ENCODE measurements at places on chromosomes 12 and 14.

DNA sequence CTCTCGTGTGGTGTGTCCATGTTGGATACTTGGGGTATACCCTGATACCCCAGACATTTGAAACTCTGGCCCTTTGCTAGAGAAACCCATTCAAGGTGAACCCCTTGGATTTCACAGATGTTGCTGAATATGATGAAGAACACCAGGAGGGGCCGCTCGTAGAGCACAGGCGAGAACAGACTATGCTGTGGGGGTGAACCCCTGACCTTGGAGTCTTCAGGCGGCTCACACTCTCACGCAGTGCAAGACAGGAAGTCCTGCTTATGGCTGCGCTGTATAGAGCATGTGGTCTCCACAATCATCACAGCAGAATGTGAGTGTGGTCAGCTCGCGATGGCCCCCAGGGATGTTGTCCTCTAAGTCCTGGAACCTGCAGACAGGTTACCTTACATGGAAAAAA lies 60.4 kb downstream of the SLC15A4 start:
- DNase-seq, result no peak

- DNase-seq, result no peak
Measured at GRCh38 chr14:22410497-22410896, 178.5 kb downstream of the DAD1 start.

DNA sequence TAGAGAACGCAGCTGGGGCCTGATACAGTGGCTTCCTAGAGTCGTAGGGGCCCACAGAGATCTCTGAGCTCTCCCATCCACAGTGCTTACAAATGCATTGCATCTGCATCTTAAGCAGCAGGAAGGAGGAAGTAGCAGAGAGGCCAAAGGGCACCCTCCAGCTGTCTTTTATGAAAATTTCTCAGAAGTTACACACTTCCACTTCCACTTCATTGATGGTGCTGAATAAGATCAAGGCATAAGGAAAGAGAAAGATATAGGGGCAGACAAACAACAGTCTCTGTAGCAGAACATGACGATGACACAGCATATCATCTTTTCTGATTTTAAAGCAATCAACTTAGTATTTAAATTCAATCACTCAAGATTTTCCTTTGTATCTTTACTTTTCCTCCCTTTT lies 51.6 kb upstream of the ABCC9 start:
- no peak for DNase-seq

- no peak for DNase-seq
Measured at GRCh38 chr12:101948365-101948764, 71.0 kb downstream of the DRAM1 start.

GRCh38 chr12:109487181-109488050 lies 10.0 kb downstream of the UBE3B start:
- DNase-seq, result no peak

DNA sequence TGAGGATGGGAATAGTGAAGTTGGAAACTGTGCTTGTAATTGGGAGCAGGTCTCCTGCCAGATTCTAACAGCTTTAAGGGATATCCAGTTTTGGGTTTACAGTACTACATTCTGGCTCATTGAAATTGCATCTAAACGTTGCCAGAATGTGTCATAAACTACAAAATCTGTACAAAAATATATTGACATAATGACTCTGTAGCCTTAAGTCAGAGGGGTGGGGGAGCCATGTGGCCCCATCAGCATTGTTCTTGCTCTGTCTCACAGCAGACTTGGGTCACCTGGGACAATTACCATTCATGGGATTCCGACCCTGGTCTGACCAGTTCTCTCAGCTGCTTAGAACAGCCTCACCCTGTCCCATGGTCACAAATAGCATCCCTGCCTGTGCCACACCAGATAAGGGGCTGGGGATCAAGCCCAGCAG lies 43.3 kb upstream of the MED13L start:
- DNase-seq, result no peak

DNA sequence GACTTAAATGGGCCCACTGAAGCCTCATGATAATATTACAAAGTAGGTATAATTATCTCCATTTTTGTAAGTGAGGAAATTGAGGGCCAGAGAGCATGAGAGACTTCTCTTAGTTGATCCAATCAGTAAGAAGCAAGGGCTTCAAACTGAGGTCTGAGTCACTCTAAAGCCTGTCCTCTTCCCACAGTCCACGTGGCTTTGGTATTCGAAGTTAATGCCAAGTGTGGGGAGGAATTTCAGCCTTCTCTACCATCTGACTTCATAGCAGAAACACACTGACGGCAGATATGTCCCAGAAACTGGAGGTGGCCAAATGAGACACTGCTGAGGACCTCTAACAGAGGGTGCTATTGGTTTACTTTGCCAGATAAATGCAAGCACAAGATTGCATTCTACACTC lies 114.4 kb upstream of the OVCH1 start:
- DNase-seq, result no peak

All from activated CD8-positive, alpha-beta memory T cell treated with anti-CD3 and anti-CD28 coated beads for 1 hour (primary cell).